Osteoblast (primary cell): ENCODE measurements at places on chromosomes 11 and 22. TPM values are rescaled to one million over a fixed set of nuclear protein-coding genes. Genes with fewer than 3 reads are reported as not detected.

GRCh38 chr22:20750461-20751184 lies 23.3 kb upstream of the SERPIND1 start:
- peak; percentile 97 for DNase-seq

DNA sequence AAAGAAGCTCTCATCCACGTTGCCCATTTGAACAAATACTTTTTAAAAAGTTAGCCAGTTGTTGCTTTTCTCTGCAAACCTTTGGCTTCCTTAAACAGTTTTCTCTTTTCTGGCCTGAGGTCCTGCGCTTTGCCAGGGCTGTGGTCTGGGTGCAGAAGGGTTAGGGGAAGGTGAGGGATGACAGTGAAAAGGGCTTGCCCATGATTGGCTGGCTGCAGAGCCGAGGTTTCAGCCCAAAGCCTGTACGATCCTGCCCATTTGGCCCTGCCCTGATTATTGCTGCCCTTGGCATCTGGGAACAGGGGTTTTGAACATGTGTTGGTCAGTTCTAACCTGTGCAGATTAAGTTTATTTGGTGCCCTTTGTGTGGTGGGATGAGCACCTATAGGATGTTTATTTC lies 1.5 kb downstream of the INCENP start:
- DNase-seq, result peak; percentile 41

DNA sequence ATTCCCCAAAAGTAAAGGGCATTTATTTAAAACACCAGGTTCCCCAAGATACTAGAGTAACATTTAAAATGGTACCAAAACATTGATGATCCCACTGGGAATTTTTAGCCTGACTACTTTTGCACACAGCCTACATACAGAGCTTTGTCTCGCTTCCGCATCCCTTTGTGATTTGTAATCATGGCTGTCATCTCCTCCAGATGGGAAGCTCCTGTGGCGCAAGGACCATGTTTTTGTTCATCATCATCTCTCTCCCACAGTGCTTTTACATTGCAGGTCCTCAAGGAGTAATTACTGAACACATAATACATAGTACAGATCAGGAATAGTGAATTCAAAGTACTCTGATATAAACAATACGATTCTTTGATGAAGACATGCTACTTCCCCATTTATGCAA lies 231.2 kb upstream of the MTNR1B start:
- no peak for DNase-seq

DNA sequence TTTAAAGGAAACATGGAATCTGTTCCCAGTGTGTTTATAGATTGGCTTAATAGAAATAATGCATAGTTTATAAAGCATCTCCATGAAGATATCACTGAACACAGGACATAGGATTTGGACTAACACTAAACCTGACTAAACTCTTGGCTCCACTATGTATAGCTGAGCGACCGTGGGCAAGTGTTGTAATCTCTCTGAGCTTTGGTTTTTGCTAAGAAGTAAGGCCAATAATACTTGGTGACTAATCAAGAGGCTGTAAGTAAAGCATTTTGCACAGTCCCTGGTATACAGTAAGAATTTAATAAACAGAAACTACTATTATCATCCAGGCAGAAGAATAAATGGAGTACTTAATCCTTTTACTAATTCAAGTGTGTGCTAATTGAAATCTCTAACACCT lies 125.5 kb upstream of the MTMR2 start:
- peak; percentile 86 for DNase-seq

DNA sequence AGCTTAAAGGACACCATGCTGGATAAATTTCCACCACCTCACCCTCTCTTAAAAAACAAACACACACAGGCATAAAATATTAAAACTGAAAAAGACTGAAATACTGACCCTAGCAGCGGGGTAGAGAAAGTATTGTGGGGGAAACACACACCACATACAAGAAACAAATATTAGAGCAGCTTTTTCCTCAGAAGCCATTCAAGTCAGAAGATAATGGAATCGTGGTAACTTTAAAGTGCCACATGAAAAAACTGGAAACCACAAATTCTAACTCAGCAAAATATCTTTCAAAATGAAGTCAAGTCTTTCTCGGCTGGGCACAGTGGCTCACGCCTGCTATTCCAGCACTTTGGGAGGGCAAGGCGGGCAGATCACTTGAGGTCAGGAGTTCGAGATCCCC lies 223.2 kb downstream of the DYNC2H1 start:
- peak; percentile 17 for DNase-seq

GRCh38 chr11:35654711-35655110 lies 7.9 kb upstream of the TRIM44 start:
- DNase-seq, result no peak

The SDHD gene
- 100 and 119 TPM in 2 replicates for total RNA-seq
